ENCODE measurements at places on chromosomes 7 and 10.

- DNase-seq, result no peak
Observed at GRCh38 chr10:126268013-126268920, 120.0 kb downstream of the ADAM12 start.

DNA sequence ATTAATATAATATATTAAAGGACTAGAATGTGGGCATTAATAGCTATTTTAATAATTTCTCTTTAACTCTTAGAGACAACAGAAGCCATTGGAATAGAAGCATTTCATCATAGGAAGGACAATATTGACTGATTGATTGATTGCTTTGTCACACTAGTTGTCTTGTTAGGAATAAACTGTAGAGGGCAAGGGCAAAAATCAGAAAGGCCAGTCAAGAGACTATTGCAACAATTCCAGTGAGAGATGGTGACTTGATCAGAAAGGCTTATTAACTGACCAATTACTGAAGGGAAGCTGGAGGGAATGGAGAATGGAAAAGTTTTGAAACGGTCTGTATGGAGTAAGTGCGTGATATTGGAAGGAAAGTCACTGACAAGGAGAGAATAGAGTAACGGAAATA lies 87.3 kb downstream of the RUNDC3B start:
- no peak for DNase-seq

DNA sequence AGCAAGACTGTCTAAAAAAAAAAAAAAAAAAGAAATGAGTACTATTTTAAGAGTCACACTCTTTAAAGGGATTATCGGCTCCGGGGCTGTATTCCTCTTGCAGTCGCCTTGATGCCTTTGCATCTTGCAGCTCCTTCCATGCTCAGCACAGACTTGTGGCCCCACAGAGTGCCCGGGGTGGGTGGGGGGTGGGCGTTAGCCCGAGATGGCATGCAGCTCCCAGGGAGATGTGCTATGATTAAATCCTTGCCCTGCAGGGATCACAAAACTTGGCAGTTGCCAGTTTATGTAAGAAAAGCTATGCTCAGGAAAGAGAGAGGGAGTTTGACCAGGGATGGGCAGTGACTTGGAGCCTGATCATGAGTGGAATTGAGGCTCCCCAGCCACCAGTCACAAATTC lies 81.9 kb downstream of the CCDC3 start:
- no peak for DNase-seq

DNA sequence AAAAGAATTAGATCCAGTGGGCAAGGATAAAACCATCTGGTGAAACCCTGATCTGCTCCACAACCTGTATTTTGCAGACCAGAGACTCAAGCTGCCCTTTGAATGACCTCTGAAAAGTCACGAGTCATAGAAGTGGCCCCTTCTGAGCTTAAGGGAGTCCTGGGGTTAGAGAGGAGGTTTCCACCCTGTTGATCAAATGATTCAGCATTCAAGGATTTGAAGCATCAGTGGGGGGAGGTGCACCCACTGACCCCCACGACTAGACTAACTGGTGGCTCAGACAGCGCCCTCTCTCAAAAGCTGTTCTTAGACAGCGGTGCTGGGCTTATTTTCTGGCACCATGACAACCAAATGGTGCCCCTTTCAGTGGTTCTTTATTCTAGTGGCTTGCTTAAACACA lies 44.3 kb downstream of the PLCE1 start:
- DNase-seq, result no peak

GRCh38 chr7:27156508-27156898 lies at the start of gene HOXA7:
Gene HOXA7 (minus strand): TSS chr7:27156675. CDS start chr7:27156545, 130 bp downstream.
- DNase-seq, result peak; percentile 80

DNA sequence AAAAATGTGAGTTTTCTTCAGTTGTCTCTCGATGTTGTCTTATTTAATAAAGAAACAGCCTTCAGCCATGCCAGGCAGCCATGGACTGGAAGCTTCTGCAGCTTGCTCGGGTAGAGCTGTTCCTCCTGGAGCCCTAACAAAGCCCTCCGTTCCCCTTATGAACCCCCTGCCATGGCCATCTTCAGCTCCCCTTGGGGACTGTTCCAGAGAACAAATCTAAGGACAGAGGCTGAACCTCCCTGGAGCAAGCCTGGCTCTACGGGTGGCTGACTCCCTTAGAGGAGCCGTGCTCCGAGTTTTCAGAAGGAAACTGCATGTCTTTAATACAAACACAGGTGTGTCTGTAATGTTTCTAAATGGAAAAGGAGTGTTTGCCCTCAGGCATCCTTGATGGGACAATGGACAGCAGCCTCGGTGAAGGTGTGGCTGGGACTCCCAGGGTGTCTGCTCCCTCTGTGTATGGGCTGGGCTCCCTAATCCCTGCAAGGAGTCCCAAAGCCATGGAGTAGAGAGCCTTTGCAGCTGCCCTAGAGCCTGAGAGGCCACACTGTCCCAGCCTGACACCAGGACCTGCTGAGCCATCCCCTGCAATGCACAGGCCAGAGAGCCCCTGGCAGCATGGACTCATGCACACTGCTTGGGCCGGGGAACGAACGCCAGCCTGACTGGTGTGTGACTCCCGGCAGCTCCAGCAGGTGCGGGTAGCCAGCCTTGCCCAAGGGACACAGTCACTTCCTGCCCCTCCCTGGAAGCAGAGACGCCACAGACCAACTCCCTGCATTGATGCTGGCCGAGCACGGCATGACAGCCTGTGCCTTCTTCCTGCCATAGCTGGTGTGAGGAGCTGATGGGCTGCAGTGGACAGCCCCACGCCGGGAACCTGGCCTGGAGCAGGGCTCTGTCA lies 381.8 kb downstream of the TCERG1L start:
- no peak for DNase-seq

- no peak for DNase-seq
Observed at GRCh38 chr10:98404571-98405359, 10.2 kb downstream of the PYROXD2 start.

DNA sequence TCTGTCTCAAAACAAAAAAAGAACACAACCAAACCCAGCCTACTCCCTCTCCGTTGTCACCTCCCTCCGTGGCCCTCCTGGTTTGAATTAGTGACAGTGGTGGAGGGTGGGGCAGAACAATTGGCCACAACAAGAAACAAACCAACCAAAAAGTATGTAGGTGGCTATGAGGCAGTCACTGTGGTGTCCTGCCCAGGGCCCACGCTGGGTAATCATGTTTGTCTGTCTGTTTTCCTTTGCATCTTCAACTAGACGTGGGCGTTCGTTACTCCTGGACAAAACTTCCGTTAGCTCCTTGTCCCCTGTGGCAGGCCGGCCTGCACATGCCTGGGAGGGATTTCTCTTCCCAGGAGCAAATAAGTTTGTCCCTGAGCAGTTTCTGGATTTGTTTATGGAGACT lies 78.4 kb downstream of the XRCC2 start:
- no peak for DNase-seq

All from H9 (cell line).